ENCODE measurements at places on chromosomes 4 and X.

GRCh38 chr4:123235431-123235830 is 161.2 kb upstream of the SPRY1 start:
- DNase-seq, result no peak

DNA sequence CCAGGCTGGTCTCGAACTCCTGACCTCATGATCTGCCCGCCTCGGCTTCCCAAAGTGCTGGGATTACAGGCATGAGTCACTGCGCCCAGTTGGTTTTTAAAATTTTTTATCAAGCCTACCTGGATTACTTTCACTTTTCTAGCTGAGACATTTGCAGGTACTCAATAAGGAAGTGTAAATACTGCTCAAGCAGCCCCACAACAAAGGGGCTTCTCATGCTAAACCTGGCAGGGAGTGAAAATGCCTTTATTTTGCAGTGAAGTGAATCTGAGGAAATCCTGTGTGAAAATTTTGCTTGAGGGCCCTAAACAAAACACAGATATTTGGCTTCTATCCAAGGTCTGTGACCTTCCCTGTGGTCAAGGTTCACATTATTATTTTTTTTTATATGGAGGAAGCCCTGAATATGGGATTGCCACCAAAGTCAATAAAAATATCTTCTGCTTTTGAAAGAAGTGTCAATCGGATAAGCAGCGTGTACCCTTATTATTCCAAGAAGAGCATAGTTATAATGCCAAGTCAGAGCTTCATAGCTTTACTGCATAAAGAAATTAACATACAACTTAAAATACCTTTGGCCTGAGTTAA is 481.0 kb downstream of the SH2D1A start:
- no peak for DNase-seq

- DNase-seq, result no peak
Observed at GRCh38 chr4:5922556-5922955, 29.7 kb upstream of the CRMP1 start.

DNA sequence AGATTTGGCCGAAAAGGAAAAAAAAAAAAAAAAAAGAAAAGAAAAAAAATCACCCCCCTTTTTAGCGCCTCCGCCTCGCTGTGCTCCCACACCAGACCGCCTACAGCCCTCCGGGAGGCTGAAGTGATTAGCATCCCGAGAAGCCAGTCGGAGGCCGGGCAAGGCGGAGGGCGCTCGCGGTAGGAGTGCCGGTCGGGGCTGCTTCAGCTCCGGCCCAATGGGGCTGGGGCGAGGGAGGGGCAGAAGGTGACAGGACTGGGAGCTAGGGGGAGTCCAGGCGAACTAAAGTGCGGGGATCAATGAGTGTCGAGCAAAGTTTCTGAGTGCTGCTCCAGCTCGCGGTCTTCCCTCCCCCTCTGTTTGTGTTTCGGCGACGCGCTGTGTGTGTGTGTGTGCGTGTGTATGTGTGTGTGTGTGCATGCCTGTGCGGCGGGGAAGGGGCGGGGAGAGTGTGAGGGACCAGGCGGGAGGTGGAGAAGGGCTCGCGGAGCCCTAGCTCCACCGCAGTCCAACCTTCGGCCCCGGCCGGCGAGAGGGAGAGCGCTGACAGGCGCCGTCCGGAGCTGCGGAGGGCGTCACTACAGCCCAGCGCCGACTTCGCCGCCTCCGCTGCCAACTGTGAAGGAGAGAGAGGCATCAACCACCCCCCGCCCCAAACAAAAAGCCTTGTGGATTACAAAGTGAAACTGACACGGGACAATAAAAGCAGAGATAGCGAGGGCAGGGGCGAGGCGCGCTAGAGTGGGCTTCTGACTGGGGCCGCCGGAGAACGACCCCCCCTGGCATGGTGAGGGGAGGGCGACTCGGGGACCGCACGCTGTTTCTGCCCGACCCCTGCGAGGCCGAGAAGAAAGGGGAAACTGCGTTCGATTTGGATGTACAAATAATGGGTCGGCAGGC is at the start of gene FAT4:
TSS of gene FAT4 (plus strand) at position 280 of the 900 bp plus-strand sequence. CDS start 1,457 bp downstream, outside the sequence.
- peak; percentile 78 for DNase-seq

GRCh38 chr4:88002786-88003185 is 4.6 kb upstream of the PKD2 start:
- no peak for DNase-seq

- DNase-seq, result no peak
Observed at GRCh38 chr4:159169404-159170302, 66.8 kb downstream of the RAPGEF2 start.

DNA sequence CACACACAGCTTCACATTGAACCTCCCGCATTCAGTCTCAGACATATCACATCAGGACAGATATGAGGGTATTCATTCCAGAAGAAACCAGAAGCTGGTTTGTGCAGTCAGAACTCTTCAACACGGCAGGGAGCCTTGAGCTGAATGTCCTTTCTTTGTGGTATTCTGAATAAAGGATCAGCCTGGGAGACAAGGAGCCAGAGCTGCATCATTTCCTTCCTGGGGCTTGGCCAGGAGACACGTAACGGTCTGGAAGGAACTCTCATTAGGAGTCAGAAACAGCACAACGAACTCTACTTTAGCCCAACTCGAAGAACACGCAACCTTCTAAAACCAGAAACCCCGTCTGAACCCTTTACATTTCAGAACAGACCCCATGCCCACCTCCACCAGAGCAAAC is 46.4 kb downstream of the KDR start:
- no peak for DNase-seq

GRCh38 chr4:128536746-128537145 is 249.1 kb upstream of the PGRMC2 start:
- DNase-seq, result no peak

Data from anterior cingulate cortex (tissue), 58 donors.